Neural crest cell (in vitro differentiated cells): ENCODE measurements at places on chromosomes 6 and 20.

DNA sequence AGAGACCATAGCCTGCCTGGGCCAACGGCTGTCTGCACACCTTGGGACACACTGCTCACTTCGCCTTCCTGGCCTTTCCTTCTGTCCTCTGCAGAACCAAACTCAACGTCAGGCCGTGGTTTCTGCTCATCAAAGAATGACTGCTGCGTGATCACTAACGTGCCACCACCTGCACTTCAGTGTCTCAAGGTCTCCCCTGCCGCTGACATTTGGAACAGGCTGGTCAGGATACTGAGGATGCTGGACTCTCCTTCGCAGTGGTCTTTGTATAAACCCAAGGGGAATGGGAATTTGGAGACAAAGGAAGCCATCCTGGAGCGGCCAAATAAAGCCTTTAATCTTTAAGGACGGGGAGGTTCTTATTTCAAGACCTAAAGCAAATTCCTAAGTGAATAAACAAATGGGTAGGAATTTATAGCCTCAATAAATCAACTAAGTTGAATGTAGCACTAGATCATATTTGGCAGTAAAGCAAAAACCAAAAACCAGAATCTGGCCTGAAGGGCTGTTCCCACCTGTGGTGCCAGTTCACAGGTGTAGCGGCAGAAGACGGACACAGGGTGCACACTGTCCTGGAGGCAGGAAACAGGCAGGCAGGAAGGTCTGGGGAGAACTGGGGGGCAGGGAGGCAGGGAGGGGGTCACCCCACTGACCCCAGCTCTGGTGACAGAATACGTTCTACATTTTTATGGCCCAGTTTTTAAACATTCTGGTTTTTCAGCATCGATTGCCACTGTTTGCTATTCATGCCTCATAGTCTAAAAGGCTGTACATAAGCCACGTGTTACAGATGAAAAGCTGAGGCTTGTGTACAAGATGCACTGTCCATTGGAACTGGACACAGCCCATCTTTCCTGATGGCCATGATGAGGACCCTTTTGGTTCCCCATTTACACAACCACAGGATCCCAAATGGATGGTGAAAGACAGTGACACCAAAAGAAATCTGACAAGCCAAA, 36.6 kb downstream of the ABHD12 start:
- no peak for DNase-seq

DNA sequence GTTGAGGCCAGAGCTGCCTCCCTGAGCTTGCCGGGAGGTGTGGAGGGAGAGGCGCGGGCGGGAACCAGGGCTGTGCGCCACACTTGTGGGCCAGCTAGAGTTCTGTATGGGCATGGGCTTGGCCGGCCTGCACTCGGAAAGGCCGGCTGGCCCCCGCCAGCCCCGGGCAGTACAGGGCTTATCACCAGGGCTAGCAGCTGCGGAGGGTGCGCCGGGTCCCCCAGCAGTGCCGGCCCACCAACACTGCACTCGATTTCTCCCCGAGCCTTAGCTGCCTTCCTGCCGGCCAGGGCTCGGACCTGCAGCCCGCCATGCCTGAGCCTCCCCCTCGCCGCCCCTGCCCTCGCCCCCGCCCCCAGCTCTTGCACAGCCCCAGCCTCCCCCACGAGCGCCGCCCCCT, 472.7 kb downstream of the TFAP2A start:
- DNase-seq = no peak

DNA sequence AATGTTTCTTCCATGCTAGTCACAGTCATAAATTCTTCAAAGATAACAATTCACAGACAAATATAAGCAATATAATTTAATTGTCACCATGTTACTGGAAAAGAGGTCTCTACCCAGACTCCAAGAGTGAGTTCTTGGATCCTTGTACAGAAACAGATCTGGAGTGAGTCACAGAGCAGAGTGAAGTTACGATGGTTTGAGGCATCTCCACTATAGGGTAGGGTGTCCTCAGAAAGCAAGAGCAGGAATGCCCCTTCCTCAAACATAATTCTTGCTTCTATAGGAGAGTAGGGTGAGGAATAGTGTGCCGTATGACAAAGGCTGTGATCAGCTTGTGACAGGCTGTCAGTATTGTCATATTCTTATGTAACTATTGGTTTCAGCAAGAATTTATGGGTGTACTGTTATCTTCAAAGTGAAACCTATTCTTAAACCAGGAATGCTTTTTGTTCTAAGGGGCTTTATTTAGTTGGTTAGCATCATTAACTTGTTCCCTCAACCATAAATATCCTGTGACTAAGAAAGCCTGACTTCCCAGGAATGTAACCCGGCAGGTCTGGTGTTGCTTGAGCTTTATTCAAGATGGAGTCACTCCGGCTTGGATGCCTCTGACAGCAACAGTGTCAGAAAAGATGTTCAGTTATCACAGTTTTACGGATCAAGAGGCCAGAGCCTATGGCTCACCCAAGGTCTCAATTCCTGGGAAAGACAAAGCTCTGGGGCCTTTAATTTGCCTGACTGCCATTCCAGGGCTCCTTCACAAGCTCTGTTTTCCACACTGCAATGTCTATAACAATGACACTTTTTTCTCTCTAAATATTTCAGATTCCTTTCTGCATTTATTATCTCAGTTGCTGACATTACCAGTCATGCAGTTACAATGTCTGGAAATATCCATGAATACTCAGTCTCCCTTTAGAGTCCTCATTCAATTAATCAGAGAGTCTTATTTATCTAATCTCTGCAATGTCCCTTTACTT, 298.6 kb downstream of the C6orf118 start:
- no peak for DNase-seq

GRCh38 chr20:945841-946240, 29.7 kb upstream of the ANGPT4 start:
- no peak for DNase-seq

DNA sequence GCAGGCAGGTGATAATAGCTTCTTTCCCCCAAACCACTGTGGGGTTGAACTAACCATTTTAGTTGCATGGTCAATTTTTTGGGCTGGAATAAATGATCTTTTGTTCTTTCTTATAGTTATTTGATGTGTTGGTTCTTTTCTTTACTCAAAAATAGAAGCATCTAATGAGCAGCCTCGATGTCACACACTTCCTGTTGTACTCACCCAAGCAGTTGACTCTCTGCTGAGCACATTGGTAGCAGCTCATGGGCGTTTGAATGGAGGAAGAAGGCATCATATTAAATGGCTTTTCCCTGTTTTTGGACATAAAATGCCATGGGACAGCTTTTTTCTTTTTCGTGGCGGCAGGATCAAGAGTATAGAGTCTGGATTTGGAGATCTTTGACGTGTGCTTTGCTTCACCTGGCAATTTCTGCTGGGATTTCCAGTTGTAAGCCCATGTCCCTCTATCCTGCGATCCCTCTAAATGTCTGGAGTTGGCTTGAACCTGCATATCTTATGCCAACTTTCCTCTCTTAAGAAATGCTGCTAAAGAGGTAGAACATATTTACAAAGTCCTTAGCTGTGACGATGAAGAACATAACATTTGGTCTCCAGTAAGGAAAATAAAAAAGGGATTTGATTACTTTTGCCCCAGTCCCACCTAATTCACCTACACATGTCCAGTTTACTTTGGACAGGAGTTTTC, 268.3 kb downstream of the PRL start:
- no peak for DNase-seq

DNA sequence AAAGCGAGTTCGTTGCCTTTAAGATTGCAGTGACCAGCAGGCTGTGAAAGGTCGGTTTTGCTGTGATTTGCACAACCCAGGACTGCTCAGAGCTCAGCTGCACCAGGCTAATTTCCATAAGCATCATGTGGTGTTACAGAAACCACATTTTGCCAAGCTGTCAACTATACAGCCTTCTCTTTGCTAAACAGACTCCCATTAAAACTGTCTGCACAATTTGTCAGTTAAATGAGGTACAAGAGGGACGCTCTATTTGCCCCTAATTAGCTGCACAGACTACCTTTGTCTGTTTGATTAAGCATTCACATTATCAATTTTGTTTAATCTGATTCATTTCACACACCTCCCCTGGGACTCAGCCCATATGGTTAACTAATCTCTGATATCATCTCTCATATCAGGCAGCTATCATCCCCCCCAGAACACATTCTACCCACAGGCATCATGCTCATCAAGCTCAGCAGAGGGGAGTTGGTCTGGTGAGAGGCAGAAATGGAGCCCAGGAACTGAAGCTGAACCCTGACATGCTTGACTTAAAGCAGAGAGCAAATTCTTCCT, 62.1 kb downstream of the OLIG3 start:
- DNase-seq = no peak

- no peak for DNase-seq
Observed at GRCh38 chr20:20358801-20359200, 9.1 kb upstream of the INSM1 start.
